ENCODE measurements at places on chromosomes 7 and 10. TPM values are rescaled to one million over a fixed set of nuclear protein-coding genes. Genes with fewer than 3 reads are reported as not detected.

The FAM25G gene
- total RNA-seq = not detected

The CDH23 gene
- 20.9 TPM for total RNA-seq

The FUOM gene
- total RNA-seq = 177 TPM

The CACNA2D1 gene
- total RNA-seq = 0.91 TPM

DNA sequence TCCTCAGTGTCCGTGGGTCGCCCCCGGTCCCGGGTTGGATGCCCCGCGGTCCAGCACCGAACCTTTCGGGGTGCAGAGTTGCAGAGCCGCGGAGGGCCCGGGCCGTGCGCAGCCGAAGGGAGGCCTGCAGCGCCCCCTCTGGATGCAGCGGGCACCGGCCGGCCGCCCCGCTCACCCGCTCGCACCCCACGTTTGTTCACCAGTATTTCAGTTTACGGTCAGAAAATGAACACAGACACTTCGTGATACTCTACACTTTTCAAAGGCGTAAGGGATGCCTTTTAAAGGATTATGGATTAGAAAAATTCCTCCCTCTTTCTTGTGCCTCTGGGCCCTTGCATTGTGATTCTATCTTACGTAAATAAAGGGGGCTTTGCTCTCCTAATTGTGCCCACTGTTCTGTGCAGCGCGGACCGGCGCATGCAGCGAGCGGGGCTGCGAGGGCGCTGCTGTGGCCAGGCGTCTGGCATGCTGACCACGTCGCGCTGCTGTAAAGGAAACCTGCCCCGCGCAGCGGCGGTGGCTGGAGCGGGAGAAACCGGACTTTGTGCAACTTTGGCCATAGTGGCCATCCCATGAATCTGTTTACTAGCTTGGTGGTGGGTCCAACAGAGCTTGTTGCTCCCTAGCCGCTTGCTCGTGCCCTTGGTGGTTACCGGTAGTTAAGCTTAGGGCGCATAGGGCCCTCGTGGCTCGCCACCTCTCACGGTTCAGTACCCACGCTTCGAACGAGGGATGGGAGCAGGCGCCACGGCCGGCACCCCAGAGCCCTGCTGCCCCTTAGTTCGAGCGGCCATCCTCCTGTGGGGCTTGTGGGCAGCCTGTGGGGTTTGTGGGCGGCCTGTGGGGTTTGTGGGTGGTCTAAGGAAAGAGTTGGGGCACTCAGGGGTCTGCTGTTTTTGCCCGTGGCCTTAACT is 739 bp upstream of the MEST start:
- DNase-seq = peak; percentile 59

- DNase-seq = no peak
Observed at GRCh38 chr7:26930201-26930600, 65.8 kb upstream of the SKAP2 start.

- DNase-seq = no peak
Observed at GRCh38 chr10:19840776-19841175, 24.5 kb downstream of the PLXDC2 start.
